ENCODE measurements at places on chromosomes 3 and 15. TPM values are rescaled to one million over a fixed set of nuclear protein-coding genes. Genes with fewer than 3 reads are reported as not detected.
A peak's percentile ranks its signal among the peaks of the same experiment; 100 is the strongest.

DNA sequence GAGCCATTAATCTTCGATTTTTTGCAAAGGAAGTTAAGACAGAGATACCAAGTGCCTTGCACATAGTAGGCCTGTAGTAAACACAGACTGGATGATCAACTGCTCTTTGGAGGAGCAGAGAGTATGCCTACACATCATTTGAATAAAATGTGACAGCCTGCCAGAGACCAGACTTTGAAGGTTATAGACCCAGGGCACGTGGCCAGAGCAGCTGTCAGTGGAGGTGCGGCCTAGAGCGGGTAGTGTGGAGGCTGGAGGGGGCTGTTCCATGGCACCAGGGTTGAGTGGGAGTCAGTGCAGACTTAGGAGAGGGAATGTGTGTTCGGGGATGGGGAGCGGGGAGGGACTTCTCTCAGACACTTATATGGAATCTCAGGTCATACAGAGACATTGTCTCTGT lies 80.8 kb downstream of the SMAD3 start:
- DNase-seq = peak; percentile 96

DNA sequence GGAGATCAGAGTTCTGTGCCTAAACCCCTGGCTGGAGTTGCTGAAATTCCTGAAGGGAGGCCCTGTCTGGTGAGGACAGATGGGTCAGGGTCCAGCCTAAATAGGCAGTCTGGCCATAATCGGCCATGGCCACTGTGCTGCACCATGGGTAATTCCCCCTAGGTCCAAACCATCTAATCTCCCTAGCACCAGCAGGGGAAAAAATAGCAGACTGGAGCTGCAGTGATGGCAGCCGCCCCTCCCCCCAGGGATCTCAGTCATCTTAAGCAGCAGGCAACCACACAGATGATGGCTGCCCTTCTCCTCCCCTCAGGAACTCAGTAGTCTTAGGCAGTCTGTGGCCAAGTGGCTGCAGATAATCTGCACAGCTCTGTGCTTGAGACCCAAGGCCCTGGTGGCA lies 68.4 kb upstream of the CD96 start:
- no peak for DNase-seq

Gene NAALADL2
- 1.8 TPM for total RNA-seq

Gene LDHAL6B
- total RNA-seq = not detected

DNA sequence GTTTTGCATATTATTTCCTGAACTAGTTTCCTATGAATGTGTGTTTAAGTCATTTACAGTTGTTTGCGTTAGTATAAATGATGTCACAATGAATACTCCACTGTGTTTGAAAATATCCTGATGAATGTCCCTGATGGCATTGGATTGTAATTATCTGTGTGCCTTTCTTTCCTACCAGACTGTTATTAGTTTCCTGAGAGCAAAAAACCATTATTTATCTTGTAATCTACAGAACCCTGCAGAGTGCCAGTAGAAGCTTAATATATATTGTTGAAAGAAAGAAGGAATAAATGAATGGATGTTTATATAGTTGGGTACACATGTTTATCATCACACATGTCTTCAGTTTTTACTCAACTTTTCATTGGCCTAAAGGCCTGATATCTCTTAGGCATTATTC lies 312.6 kb downstream of the AGBL1 start:
- DNase-seq = no peak
